ENCODE measurements at places on chromosomes 13 and 19. TPM values are rescaled to one million over a fixed set of nuclear protein-coding genes. Genes with fewer than 3 reads are reported as not detected.
A peak's percentile ranks its signal among the peaks of the same experiment; 100 is the strongest.

GRCh38 chr19:46674416-46675178, 13.6 kb upstream of the DACT3 start:
- H3K27me3 ChIP-seq, result no peaks in the 10 kb centered on the region
- no peak for DNase-seq
- peaks cover 58% of the 10 kb centered on the region for H3K36me3 ChIP-seq
- no peak overlapping the region for H3K27ac ChIP-seq

DNA sequence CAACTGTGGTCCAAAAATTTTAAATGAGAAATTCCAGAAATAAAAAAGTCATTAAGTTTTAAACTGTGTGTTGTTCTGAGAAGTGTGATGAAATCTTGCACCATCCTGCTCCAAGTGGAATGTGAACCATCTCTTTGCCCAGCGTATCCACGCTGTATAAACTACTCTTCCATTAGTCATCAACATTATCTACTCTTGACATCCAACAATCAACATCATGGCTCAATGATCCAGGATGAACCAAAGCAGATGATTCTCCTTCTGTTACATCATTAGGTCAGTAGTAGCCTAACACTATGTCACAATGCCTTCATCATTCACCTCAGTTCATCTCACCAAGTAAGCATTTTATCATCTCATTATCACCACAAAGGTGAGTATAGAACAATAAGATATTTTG, 55.3 kb downstream of the SUCLA2 start:
- peaks cover 61% of the 10 kb centered on the region for H3K36me3 ChIP-seq
- no peak overlapping the region for H3K4me3 ChIP-seq
- H3K27ac ChIP-seq, result no peak overlapping the region

GRCh38 chr13:70668983-70669382, 560.7 kb upstream of the KLHL1 start:
- DNase-seq, result no peak
- no peaks in the 10 kb centered on the region for H3K4me1 ChIP-seq
- no peak overlapping the region for H3K4me3 ChIP-seq

DNA sequence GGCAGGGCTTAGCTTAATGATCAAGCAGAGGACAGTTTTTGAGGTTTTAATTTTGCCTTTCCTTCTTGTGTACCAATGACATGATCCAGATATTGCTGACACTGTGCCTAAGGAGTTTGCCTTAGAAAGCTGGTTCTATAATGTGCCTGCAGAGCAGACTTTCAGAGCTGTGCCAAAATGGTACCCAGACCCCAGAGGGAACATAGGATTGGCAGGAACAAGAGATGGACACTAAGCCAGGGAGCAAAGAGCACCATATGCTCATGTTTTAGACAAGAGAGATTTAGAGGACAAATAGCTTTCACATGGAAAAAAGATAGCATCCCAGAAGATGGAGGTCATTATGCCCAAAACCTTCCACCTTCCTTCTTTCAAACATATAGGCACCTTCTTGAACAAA, 1241.5 kb upstream of the SPRY2 start:
- no peak for DNase-seq
- no peak overlapping the region for H3K27ac ChIP-seq
- no peaks in the 10 kb centered on the region for H3K4me1 ChIP-seq
- no peaks in the 10 kb centered on the region for H3K27me3 ChIP-seq

GRCh38 chr19:46731007-46731501, 14.1 kb upstream of the PRKD2 start:
- DNase-seq, result no peak
- H3K4me1 ChIP-seq, result peaks cover 80% of the 10 kb centered on the region
- H3K4me3 ChIP-seq, result no peak overlapping the region
- peak overlapping the region; percentile 49 for H3K27ac ChIP-seq

- H3K27me3 ChIP-seq, result no peaks in the 10 kb centered on the region
- H3K4me3 ChIP-seq, result peak within 1 kb of the TSS; percentile 100
- H3K4me1 ChIP-seq, result peaks cover 5% of the 10 kb centered on the region
- H3K36me3 ChIP-seq, result no peaks in the 10 kb centered on the region
- peak; percentile 91 for DNase-seq
Observed at GRCh38 chr13:49792550-49793324, at the start of gene KPNA3. TSS of gene KPNA3 (minus strand) at chr13:49792682. CDS start at chr13:49792506, 176 bp downstream.

- H3K36me3 ChIP-seq, result no peaks in the 10 kb centered on the region
- peaks cover 8% of the 10 kb centered on the region for H3K4me1 ChIP-seq
- DNase-seq, result no peak
- no peak overlapping the region for H3K27ac ChIP-seq
- H3K4me3 ChIP-seq, result no peak overlapping the region
- H3K27me3 ChIP-seq, result no peaks in the 10 kb centered on the region
Observed at GRCh38 chr19:371501-372168, 27.0 kb upstream of the MIER2 start.

DNA sequence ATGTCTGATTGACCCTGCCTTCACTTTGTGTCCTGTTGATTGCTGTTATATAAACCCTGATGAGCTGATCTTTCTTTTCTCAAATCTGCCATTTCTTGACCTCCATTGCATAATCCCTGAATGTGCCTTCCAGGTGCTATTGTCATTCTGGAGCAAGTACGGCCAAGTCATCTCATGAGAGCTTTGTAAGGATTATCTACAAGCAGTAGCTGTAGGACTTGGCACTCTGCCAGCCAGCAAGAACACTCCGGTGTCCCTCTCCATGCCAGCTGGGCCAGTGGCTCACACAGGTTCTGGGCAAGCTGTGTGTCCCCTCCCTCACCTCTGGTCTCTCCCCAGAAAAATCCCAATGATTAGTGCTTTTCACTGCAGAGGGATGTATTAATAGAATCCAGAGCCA, 348.1 kb downstream of the FOXO1 start:
- H3K4me1 ChIP-seq, result no peaks in the 10 kb centered on the region
- DNase-seq, result no peak
- H3K27ac ChIP-seq, result no peak overlapping the region
- H3K36me3 ChIP-seq, result no peaks in the 10 kb centered on the region
- H3K27me3 ChIP-seq, result peaks cover 16% of the 10 kb centered on the region

GRCh38 chr19:51460164-51460992, 2.1 kb upstream of the SIGLEC8 start:
- no peak overlapping the region for H3K27ac ChIP-seq
- no peaks in the 10 kb centered on the region for H3K4me1 ChIP-seq
- no peak for DNase-seq

- H3K4me1 ChIP-seq, result no peaks in the 10 kb centered on the region
- no peak overlapping the region for H3K4me3 ChIP-seq
- no peak for DNase-seq
- no peaks in the 10 kb centered on the region for H3K27me3 ChIP-seq
- no peaks in the 10 kb centered on the region for H3K36me3 ChIP-seq
Observed at GRCh38 chr13:86051134-86052103, 252.2 kb upstream of the SLITRK6 start.

GRCh38 chr19:47109541-47110375, 3.8 kb downstream of the ZC3H4 start:
- H3K4me3 ChIP-seq, result peak overlapping the region; percentile 86
- DNase-seq, result no peak
- no peaks in the 10 kb centered on the region for H3K36me3 ChIP-seq
- no peaks in the 10 kb centered on the region for H3K27me3 ChIP-seq
- peak overlapping the region; percentile 99 for H3K27ac ChIP-seq

DNA sequence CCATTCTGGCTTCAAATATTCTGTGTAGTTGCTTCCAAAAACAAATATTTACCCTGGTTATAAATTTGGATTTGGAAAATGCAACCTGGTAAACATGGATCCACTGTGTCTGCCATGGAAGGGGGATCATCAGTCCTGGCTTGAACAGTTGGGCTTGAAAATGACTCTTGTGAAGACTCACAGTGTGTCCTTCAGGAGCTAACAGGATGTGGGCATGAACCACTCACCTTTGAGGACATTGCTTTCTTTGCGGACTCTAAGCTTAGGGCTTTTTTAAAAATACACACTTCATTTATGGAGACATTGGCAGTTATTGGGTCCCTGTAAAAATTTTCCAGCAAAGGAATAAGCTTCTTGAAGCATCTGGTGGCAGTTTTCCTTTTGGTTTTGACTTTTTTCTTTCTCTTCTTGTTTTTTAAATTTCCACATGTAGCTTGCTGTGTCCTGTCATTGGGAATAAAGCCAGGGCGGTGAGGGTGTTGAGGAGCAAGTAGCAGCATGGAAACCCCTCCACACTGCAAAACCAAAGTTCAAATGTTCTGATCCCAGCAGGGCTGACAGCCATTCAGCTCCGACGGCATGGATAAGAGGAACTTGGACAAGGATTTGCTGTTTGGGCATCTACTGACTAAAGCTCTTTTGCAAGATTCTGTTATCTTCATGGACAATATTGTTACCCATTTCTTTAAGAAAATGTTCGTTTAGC, 39.5 kb upstream of the SERP2 start:
- no peak overlapping the region for H3K4me3 ChIP-seq
- H3K27me3 ChIP-seq, result no peaks in the 10 kb centered on the region
- no peak overlapping the region for H3K27ac ChIP-seq
- H3K4me1 ChIP-seq, result peaks cover 3% of the 10 kb centered on the region
- no peaks in the 10 kb centered on the region for H3K36me3 ChIP-seq

DNA sequence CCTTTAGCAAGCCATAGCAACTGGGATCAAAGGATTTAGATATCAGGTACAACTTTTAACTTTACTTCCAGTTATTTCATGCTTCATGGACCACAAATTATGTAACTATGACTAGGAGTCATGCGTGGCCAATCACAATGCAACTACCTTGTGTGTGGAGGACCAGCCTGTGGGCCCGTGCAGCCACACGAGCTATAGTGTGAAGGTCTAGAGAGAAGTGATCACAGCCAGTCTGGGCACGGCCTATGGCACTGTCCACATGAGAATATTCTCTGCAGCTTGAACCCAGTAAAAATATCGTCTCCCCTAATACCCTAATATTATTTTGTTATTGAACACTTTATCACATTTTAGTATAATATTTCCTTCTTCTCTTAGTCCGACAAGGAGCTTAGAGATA, 464.9 kb upstream of the MIR17HG start:
- H3K27ac ChIP-seq, result no peak overlapping the region
- H3K36me3 ChIP-seq, result no peaks in the 10 kb centered on the region
- H3K4me1 ChIP-seq, result no peaks in the 10 kb centered on the region
- H3K27me3 ChIP-seq, result no peaks in the 10 kb centered on the region
- no peak overlapping the region for H3K4me3 ChIP-seq
- DNase-seq, result no peak

GRCh38 chr13:75762955-75763354, 126.8 kb downstream of the LMO7 start:
- H3K4me3 ChIP-seq, result peak overlapping the region; percentile 58
- no peak for DNase-seq
- H3K27ac ChIP-seq, result peak overlapping the region; percentile 82
- no peaks in the 10 kb centered on the region for H3K27me3 ChIP-seq

DNA sequence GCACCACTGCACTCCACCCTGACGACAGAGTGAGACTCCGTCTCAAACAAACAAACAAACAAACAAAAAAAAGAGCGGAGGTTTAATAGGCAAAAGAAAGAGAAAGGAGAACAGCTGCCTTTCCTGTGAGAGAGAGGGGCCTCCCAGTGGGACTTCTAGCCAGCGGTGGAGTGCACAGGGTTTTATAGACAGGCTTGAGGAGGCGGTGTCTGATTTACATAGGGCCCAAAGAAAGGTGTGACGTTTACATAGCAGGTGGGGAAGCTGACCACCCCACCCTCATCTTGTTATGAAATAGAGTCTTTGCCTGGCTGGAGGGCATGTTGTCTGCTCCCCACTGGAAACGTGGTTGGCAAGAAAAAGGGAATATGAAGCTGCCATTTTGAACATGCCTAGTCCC, 106.0 kb upstream of the CSNK1A1L start:
- no peaks in the 10 kb centered on the region for H3K36me3 ChIP-seq
- H3K4me3 ChIP-seq, result no peak overlapping the region
- no peaks in the 10 kb centered on the region for H3K27me3 ChIP-seq
- no peaks in the 10 kb centered on the region for H3K4me1 ChIP-seq
- DNase-seq, result no peak

- no peak for DNase-seq
- H3K4me1 ChIP-seq, result peaks cover 7% of the 10 kb centered on the region
- H3K27ac ChIP-seq, result no peak overlapping the region
- H3K36me3 ChIP-seq, result no peaks in the 10 kb centered on the region
Observed at GRCh38 chr13:23988546-23989122, 91.3 kb upstream of the C1QTNF9B start.

GRCh38 chr13:32746474-32746873, 160.2 kb downstream of the PDS5B start:
- no peaks in the 10 kb centered on the region for H3K4me1 ChIP-seq
- no peaks in the 10 kb centered on the region for H3K27me3 ChIP-seq
- no peaks in the 10 kb centered on the region for H3K36me3 ChIP-seq

- H3K36me3 ChIP-seq, result no peaks in the 10 kb centered on the region
- no peaks in the 10 kb centered on the region for H3K4me1 ChIP-seq
- H3K27ac ChIP-seq, result no peak overlapping the region
- H3K4me3 ChIP-seq, result no peak overlapping the region
Observed at GRCh38 chr19:6491802-6492592, 10.1 kb downstream of the TUBB4A start.

DNA sequence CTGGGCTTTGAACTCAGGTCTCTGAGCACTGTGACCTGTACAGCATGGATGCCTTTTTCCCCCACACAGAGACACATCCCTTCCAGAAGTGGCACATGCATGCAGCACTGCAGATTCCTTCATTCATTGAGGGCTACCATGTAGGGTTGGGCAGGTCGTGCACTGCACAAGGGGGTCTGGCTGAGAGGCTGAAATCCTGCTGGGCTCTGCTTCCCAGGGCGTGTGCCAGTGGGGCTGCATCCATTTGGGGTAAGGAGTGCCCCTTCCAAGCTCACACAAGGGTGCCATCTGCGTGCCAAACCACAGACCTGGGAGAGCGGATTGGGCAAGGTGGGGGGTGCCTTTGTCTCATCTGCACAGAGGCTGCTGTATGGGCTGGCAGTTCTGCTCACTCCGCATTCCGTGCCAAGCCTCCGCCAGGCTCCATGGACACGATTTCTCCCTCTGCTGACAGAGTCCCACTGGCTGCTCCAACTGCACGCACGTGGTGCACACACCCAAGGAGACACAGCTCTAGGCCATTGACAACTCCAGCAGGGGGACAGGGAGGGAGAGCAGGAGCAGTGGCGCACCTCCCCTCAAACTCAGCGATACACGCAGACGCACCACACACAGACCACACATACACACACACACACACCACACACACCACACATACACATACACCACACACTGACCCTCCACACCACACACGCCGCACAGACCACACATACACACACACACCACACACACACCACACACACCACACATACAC, 4.5 kb upstream of the SHISA7 start:
- no peak overlapping the region for H3K27ac ChIP-seq
- H3K4me1 ChIP-seq, result peaks cover 19% of the 10 kb centered on the region
- no peak overlapping the region for H3K4me3 ChIP-seq
- DNase-seq, result no peak
- no peaks in the 10 kb centered on the region for H3K36me3 ChIP-seq

Gene CAPN12
- 4.2 TPM for total RNA-seq

Gene GNG7
- 3.8 TPM for total RNA-seq

Gene FPR1
- total RNA-seq, result 6.2 TPM

Gene PTGER1
- not detected for total RNA-seq

Gene PNMA8A
- 0.38 TPM for total RNA-seq

Gene GPR183
- 9.5 TPM for total RNA-seq

Gene ERICH6B
- not detected for total RNA-seq

Gene MEF2B
- total RNA-seq, result 0.70 TPM

Gene RNF113B
- total RNA-seq, result not detected

Gene KLK8
- total RNA-seq, result 191 TPM

Gene FCHO1
- total RNA-seq, result 0.76 TPM

Gene CCDC124
- 80.6 TPM for total RNA-seq

Data from esophagus squamous epithelium (tissue), 5 donors.